ENCODE measurements at places on chromosomes 1 and 21.

DNA sequence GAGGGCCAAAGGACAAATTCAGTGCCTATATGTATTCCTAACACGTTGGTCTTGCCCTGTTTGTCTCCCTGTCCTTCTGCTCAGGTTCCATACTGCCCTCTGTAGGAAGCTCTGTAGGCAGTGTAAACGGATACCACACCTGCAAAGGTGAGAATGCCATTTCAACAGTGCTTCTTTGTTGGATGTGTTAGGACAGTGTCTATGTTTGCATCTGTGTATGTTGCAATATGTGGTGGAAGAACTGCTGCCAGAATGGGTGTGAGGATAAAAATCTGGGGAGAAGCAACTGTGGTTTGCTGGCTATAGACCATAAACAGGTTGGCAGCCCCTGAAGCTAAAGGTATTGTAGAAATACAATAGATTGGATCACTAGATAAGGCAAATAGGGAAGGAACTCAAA lies 113.1 kb upstream of the BMP8A start:
- DNase-seq = no peak
- peaks cover 78% of the 10 kb centered on the region for H3K36me3 ChIP-seq
- H3K4me1 ChIP-seq = no peaks in the 10 kb centered on the region
- H3K4me3 ChIP-seq = no peak overlapping the region
- H3K27me3 ChIP-seq = no peaks in the 10 kb centered on the region

DNA sequence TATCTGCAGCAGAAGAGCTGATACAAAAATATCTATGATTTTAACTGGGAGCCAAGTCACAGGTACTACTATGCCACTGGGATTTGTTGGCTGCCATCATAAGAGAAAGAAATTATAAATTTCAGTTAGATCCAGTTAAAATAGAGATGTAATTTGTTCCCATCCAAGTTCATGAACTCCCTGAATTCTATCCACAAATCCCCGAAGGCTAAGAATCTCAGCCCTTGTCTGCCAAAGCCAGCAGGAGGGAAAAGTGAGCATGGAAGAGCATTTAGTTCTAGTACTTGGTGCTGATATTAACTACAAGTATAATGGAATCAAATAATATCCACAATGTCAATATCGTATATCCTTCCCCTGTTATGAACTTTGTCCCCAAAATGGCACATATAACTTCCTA lies 801.1 kb upstream of the CXADR start:
- no peaks in the 10 kb centered on the region for H3K4me1 ChIP-seq
- no peak for DNase-seq
- H3K27me3 ChIP-seq = no peaks in the 10 kb centered on the region
- no peaks in the 10 kb centered on the region for H3K36me3 ChIP-seq
- no peak overlapping the region for H3K4me3 ChIP-seq

- H3K36me3 ChIP-seq = no peaks in the 10 kb centered on the region
- peaks cover 11% of the 10 kb centered on the region for H3K4me1 ChIP-seq
Observed at GRCh38 chr1:41874903-41875411, 43.8 kb downstream of the HIVEP3 start.

GRCh38 chr1:101150670-101151069 lies 86.1 kb upstream of the S1PR1 start:
- DNase-seq = no peak
- no peaks in the 10 kb centered on the region for H3K36me3 ChIP-seq
- H3K4me1 ChIP-seq = no peaks in the 10 kb centered on the region
- H3K4me3 ChIP-seq = no peak overlapping the region

DNA sequence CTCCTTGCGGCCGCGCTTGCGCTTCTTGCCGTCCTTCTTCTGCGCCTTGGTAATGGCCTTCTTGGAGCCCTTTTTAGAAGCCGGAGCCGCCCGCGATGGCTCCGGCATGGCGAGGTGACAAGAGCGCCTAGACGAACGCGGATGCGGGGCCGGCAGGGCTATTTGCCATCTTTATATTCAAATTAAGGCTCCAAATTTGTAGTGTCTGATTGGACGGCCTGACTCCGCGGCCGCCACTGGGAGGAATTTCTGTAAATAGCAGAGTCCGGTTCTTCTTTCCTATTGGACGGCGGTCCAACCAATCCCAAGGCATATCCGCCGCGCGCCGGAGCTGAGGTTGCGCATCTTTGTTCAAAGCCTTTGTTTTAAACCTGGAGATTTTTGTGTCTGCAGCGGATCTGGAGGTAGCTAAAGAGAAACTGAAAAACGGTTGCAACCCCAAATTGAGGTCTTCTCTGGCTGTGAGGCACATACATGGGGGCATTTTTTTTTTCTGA lies 22.6 kb upstream of the RNF187 start:
- H3K27me3 ChIP-seq = peaks cover 12% of the 10 kb centered on the region
- H3K4me1 ChIP-seq = peaks cover 35% of the 10 kb centered on the region
- H3K36me3 ChIP-seq = no peaks in the 10 kb centered on the region
- no peak overlapping the region for H3K27ac ChIP-seq
- peak overlapping the region; percentile 52 for H3K4me3 ChIP-seq
- peak; percentile 89 for DNase-seq

DNA sequence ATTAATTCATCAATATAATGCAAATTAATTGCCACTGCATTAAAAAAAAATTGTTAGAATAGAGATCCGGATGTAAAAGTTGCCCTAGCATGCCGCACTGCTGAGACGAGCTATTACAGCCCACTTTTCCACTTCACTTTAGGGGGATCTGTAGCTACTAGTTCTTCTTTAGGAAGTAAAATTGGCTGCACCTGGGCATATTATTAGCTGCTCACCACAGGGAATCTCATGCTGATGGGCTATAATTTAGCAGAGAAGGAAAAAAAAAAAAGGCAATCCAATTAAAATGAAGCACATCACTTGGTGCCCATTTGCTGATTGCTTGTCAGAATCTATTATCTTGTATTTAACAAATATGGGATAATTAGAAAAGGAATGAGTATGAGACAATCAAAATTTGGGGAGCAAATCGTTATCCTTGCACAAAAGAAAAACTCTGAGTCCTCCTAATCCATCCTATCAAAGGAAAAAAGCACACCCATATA lies 233.4 kb downstream of the DSCAM start:
- H3K27me3 ChIP-seq = no peaks in the 10 kb centered on the region
- no peak for DNase-seq
- H3K36me3 ChIP-seq = no peaks in the 10 kb centered on the region
- no peak overlapping the region for H3K4me3 ChIP-seq

DNA sequence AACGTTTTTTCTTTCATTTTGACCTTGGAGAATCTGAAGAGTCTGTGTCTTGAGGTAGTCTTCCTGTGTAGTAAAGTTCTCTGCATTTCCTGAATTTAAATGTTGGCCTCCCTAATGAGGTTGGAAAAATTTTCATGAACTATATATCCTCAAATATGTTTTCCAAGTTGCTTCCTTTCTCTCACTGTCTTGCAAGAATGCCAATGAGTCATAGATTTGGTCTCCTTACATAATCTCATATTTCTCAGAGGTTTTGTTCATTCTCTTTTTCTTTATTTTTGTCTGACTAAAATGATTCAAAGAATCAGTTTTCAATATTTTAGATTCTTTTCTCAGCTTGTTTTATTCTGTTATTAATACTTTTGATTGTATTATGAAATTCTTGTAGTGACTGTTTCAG lies 87.6 kb downstream of the DRAM2 start:
- no peaks in the 10 kb centered on the region for H3K36me3 ChIP-seq
- no peak for DNase-seq
- no peak overlapping the region for H3K4me3 ChIP-seq
- H3K4me1 ChIP-seq = no peaks in the 10 kb centered on the region

DNA sequence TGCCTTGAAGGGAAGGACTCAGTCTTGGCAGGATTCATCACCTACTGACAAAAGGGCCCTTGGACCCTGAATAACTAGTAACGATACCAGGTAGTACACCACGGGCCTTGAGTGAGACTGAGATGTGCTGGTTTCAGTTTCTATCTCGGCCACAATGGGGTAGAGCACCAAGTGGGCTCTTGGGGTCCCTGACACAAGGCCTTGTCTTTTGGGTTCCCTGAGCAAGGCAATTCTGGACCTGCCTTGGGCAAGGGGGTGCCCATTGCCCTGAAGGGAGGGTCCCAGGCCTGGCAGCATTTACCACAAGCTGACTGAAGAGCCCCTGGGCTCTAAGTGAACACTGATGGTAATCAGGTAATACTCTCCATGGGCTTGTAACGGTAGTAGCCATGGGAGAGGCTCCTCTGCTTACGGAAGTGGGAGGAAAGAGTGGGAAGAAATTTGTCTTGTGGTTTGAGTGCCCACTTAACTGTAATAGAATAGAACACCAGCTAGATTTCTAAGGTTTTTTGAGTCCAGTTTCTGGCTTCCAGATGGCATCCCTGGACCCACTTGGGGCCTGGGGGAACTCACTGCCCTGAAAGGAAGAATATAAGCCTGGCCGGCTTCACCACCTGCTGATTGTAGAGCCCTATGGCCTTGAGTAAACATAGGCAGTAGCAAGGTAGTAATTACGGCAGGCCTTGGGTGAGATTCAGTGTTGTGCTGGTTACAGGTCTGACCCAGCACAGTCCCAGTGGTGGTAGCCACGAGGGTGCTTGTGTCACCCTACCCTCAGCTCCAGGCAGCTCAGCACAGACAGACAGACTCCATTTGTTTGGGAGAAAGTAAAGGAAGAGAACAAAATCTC lies 58.5 kb downstream of the WDR4 start:
- H3K27me3 ChIP-seq = peaks cover 5% of the 10 kb centered on the region
- H3K27ac ChIP-seq = no peak overlapping the region
- no peak overlapping the region for H3K4me3 ChIP-seq
- no peaks in the 10 kb centered on the region for H3K4me1 ChIP-seq
- no peaks in the 10 kb centered on the region for H3K36me3 ChIP-seq

- H3K27me3 ChIP-seq = no peaks in the 10 kb centered on the region
- no peak for DNase-seq
- no peaks in the 10 kb centered on the region for H3K4me1 ChIP-seq
Observed at GRCh38 chr1:191206513-191207207, 729.0 kb upstream of the BRINP3 start.

DNA sequence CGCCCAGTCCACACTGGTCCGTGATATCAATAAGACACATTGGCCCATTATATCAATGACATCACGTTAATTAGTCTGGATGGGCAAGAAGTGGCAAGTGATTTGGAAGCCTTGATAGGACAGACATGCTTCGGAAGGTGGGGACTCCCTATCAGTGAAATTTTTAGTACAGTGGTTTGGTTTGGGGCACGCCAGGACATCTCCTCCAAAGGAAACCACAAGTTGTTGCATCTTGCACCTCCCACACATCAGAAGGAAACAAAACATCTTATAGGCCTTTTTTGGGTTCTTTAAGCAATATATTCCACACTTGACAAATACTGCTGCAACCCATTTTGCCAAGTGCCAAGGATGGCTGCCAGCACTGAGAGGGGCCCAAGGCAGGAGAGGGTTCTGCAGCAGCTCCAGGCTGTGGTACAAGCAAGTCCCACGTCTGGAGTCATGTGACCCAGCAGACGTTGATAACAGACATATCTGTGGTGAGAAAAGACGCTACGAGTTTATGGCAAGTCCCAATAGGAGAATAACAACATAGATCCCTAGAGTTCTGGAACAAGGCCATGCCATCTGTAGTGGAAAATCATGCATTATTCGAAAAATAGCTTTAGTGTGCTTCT lies 95.3 kb upstream of the DISP3 start:
- no peak for DNase-seq
- H3K4me1 ChIP-seq = peaks cover 20% of the 10 kb centered on the region
- H3K27me3 ChIP-seq = no peaks in the 10 kb centered on the region
- no peak overlapping the region for H3K27ac ChIP-seq
- no peak overlapping the region for H3K4me3 ChIP-seq

- H3K27ac ChIP-seq = peak overlapping the region; percentile 96
- no peak for DNase-seq
- peaks cover 5% of the 10 kb centered on the region for H3K4me1 ChIP-seq
- H3K36me3 ChIP-seq = no peaks in the 10 kb centered on the region
- H3K4me3 ChIP-seq = peak overlapping the region; percentile 95
- no peaks in the 10 kb centered on the region for H3K27me3 ChIP-seq
Observed at GRCh38 chr1:167934426-167935215, 1.9 kb upstream of the DCAF6 start.

DNA sequence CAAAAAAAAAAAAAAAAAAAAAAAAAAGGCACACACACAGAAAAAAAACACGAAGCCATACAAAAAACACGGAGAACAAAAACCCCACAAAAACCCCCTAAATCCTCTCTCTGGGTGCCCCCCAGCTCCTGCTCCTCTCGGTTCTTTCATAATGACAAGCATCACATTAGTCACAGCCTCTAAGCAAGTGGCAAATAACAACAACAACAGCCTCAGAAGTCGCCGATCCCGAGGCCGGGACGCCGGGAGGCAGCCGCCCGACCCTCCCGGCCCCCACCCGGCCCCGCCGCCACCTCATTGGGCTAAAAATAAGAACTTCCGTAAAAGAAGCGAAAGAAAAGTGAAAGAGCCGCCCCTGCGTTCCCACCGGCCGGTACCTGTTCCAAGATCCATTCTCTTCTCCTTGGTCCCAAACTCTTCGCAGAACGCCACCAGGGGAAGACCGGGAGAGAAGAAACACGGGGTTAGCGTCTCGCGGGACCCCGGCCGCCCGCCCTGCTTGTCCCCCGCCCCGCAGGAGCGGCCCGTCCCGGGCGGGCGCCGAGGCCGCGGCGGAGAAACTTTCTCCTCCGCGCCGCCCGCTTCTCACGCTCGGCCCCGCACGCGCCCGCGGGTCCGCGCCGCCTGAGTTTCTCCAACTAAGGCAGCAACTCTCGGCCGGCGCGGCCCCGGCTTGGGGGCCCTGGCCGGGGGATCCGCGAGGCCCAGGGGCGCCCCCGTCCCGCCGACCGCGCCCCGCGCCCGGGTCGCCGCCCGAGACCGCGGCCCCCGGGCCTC lies 102.8 kb downstream of the CASZ1 start:
- H3K4me1 ChIP-seq = peaks cover 27% of the 10 kb centered on the region
- H3K36me3 ChIP-seq = no peaks in the 10 kb centered on the region
- H3K4me3 ChIP-seq = peak overlapping the region; percentile 63
- peak overlapping the region; percentile 75 for H3K27ac ChIP-seq
- peak; percentile 30 for DNase-seq

DNA sequence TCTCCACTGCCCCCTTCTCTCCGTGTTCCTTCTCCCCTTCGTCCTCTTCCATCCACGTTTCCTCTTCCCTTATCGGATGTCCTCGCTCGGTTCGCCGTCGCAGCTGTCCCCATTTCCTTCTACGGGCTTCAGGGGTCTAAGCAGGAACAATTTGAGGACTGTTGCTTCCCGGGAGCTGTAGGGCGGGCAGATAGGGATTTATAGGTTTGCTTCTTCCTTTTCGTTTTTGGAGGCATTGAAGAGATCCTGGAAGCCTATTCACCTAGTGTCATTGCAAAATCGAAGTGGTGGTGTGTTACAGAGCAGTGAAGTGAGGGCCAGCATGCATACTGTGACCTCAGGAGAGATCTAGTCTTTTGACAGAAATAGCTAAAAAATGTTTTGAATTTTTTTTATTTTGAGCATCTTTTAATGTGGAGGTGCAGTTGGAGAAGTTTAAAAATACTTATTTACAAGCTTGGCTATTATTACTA lies 897 bp downstream of the ZYG11B start:
- no peaks in the 10 kb centered on the region for H3K27me3 ChIP-seq
- H3K4me3 ChIP-seq = peak overlapping the region; percentile 79
- no peak for DNase-seq
- H3K36me3 ChIP-seq = peaks cover 3% of the 10 kb centered on the region
- H3K4me1 ChIP-seq = peaks cover 36% of the 10 kb centered on the region

GRCh38 chr1:198158735-198159589 lies 2.2 kb downstream of the NEK7 start:
- DNase-seq = peak; percentile 77
- no peaks in the 10 kb centered on the region for H3K36me3 ChIP-seq
- H3K4me1 ChIP-seq = peaks cover 34% of the 10 kb centered on the region
- H3K27ac ChIP-seq = peak overlapping the region; percentile 86
